Neural crest cell (in vitro differentiated cells): ENCODE measurements at places on chromosomes 5 and 9. TPM values are rescaled to one million over a fixed set of nuclear protein-coding genes. Genes with fewer than 3 reads are reported as not detected.

The HSPB3 gene
- not detected in 2 replicates for total RNA-seq

The FAM221B gene
- 0.19 and 0.43 TPM in 2 replicates for total RNA-seq

The PCDHGA12 gene
- total RNA-seq = 1.5 and 1.8 TPM in 2 replicates

The RMRP gene
- total RNA-seq = 14,026 and 17,379 TPM in 2 replicates

The EXOSC3 gene
- 82.2 and 87.4 TPM in 2 replicates for total RNA-seq

The FGD3 gene
- total RNA-seq = 3.7 and 4.1 TPM in 2 replicates

The PCDHA10 gene
- 7.3 and 7.4 TPM in 2 replicates for total RNA-seq

The CCNJL gene
- total RNA-seq = 28.7 and 29.7 TPM in 2 replicates

The C5orf58 gene
- total RNA-seq = not detected in 2 replicates

The CCDC112 gene
- 11.0 and 11.7 TPM in 2 replicates for total RNA-seq

The KCTD16 gene
- 0.37 and 0.52 TPM in 2 replicates for total RNA-seq

The CLTA gene
- total RNA-seq = 222 and 224 TPM in 2 replicates

The PCDHA8 gene
- 1.9 and 2.3 TPM in 2 replicates for total RNA-seq

The CDO1 gene
- 27.6 and 28.9 TPM in 2 replicates for total RNA-seq

The FAM81B gene
- total RNA-seq = not detected in 2 replicates

The CCDC69 gene
- total RNA-seq = 1.7 and 1.8 TPM in 2 replicates

The NOXA1 gene
- total RNA-seq = 0.89 and 0.98 TPM in 2 replicates

The EDIL3 gene
- 0.84 and 1.2 TPM in 2 replicates for total RNA-seq

The RASEF gene
- 0.16 TPM in 1 of 2 replicates, not detected in the other for total RNA-seq

The CCL27 gene
- 0.86 TPM in 1 of 2 replicates, not detected in the other for total RNA-seq

The TESK1 gene
- total RNA-seq = 42.7 and 47.6 TPM in 2 replicates

The SPATA31C1 gene
- 1.4 and 1.9 TPM in 2 replicates for total RNA-seq

The FAM153A gene
- not detected in 2 replicates for total RNA-seq

The EIF4EBP3 gene
- 8.4 and 10.3 TPM in 2 replicates for total RNA-seq

The BRD8 gene
- 101 and 108 TPM in 2 replicates for total RNA-seq

The CCL21 gene
- total RNA-seq = not detected in 2 replicates

The CDX1 gene
- total RNA-seq = not detected in 2 replicates

The CYLC2 gene
- total RNA-seq = not detected in 2 replicates

The IFNA2 gene
- not detected in 2 replicates for total RNA-seq

The CXXC5 gene
- total RNA-seq = 29.2 and 30.4 TPM in 2 replicates

The NIPBL gene
- 66.3 and 67.8 TPM in 2 replicates for total RNA-seq

The GHR gene
- total RNA-seq = 0.27 and 0.61 TPM in 2 replicates

The HDAC3 gene
- 110 and 114 TPM in 2 replicates for total RNA-seq

The CNTFR gene
- 112 and 115 TPM in 2 replicates for total RNA-seq

The PCA3 gene
- not detected in 2 replicates for total RNA-seq

The KIF4B gene
- total RNA-seq = not detected in 2 replicates

The OR13F1 gene
- not detected in 2 replicates for total RNA-seq

The PIP5K1B gene
- 5.9 and 6.5 TPM in 2 replicates for total RNA-seq

The OTP gene
- total RNA-seq = 2.1 and 3.1 TPM in 2 replicates

The PCDHB5 gene
- total RNA-seq = 3.0 and 3.3 TPM in 2 replicates

The EPB41L4A gene
- total RNA-seq = 10.8 and 12.4 TPM in 2 replicates
